ENCODE measurements at places on chromosomes 11 and 22. TPM values are rescaled to one million over a fixed set of nuclear protein-coding genes. Genes with fewer than 3 reads are reported as not detected.

TTC36 gene
- 4.9 TPM for total RNA-seq

ANO5 gene
- 7.3 TPM for total RNA-seq

AQP11 gene
- total RNA-seq: 6.6 TPM

MPPED1 gene
- 0.97 TPM for total RNA-seq

CRYAB gene
- 20.5 TPM for total RNA-seq

PRSS23 gene
- total RNA-seq: 46.0 TPM

C11orf52 gene
- 8.7 TPM for total RNA-seq

TSSK2 gene
- not detected for total RNA-seq

TLCD5 gene
- total RNA-seq: 9.0 TPM

KMT2A gene
- total RNA-seq: 30.6 TPM

INS gene
- not detected for total RNA-seq

MCAT gene
- 16.9 TPM for total RNA-seq

KCNJ11 gene
- total RNA-seq: 10.5 TPM

CABP7 gene
- total RNA-seq: not detected

TMEM191C gene
- total RNA-seq: 5.9 TPM

HEPACAM gene
- total RNA-seq: 0.04 TPM

APOA5 gene
- total RNA-seq: 20.3 TPM

All from hepatocyte (in vitro differentiated cells).